Lung microvascular endothelial cell (primary cell): ENCODE measurements at places on chromosomes 3 and 15. TPM values are rescaled to one million over a fixed set of nuclear protein-coding genes. Genes with fewer than 3 reads are reported as not detected.

The IL17RB gene
- not detected in 2 replicates for total RNA-seq

The LIPC gene
- 0.22 TPM in 1 of 2 replicates, not detected in the other for total RNA-seq

The MAP1A gene
- total RNA-seq = 0.20 and 0.44 TPM in 2 replicates

The TRPM1 gene
- total RNA-seq = 0.20 TPM in 1 of 2 replicates, not detected in the other

The ALDH1L1 gene
- not detected in 2 replicates for total RNA-seq
